ENCODE measurements at places on chromosomes 5 and 9.

DNA sequence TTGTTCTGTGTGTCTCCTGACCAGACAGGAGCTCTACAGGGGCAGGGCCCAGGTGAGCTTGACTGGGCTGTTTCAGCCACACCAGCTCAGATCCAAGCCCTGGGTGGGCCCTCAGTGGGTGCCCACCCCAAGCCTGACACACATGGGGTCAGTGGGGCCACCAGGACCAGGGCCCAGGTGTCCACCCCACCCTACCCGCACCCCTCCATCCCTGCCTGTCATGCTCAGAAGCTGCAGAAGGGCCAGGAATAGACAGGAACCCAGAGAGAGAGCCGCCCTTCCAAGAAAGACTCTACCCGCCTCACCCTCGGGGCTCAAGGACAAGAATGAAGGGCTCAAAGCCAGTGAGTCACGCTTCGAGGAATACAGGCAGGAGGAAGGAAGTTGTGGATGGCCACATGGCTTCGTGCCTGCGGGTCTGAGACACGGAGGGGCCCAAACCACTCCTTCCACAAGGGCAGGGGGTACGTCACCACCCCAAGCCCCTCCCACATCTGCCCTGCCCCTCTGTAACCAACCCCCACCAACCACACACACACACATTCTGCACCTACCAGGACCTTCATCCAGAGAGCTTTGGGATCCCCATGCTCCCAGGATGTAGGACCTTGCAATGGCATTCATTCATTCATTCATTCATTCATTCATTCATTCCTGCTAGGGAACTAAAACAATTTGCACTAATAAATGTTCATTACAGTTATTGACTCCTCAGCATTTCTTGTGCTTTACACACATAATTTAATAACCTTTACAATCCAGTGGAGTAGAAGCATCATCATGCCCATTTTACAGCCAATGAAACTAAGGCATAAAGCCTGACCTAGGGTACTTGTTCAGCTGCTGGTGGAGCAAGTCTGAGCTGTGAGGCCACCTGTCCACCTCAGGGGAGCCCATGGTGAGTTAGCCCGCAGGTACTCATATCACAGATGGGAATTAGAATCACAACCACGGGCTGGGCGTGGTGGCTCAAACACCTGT, 55.9 kb upstream of the STXBP1 start:
- peaks cover 92% of the 10 kb centered on the region for H3K4me1 ChIP-seq
- H3K27me3 ChIP-seq, result no peaks in the 10 kb centered on the region
- DNase-seq, result peak; percentile 88
- H3K36me3 ChIP-seq, result peaks cover 11% of the 10 kb centered on the region
- peak overlapping the region; percentile 83 for H3K27ac ChIP-seq

GRCh38 chr9:6941501-6941900, 183.7 kb downstream of the KDM4C start:
- no peaks in the 10 kb centered on the region for H3K27me3 ChIP-seq
- no peak overlapping the region for H3K27ac ChIP-seq
- no peaks in the 10 kb centered on the region for H3K36me3 ChIP-seq
- no peak for DNase-seq
- no peaks in the 10 kb centered on the region for H3K4me1 ChIP-seq

- H3K27ac ChIP-seq, result no peak overlapping the region
- H3K27me3 ChIP-seq, result no peaks in the 10 kb centered on the region
- no peaks in the 10 kb centered on the region for H3K4me1 ChIP-seq
- DNase-seq, result no peak
Observed at GRCh38 chr5:114649878-114650277, 288.0 kb downstream of the KCNN2 start.

GRCh38 chr9:115606838-115607237, 488.9 kb upstream of the TNC start:
- DNase-seq, result no peak
- no peaks in the 10 kb centered on the region for H3K36me3 ChIP-seq
- H3K4me1 ChIP-seq, result no peaks in the 10 kb centered on the region
- H3K27me3 ChIP-seq, result no peaks in the 10 kb centered on the region
- no peak overlapping the region for H3K4me3 ChIP-seq
- H3K27ac ChIP-seq, result no peak overlapping the region

DNA sequence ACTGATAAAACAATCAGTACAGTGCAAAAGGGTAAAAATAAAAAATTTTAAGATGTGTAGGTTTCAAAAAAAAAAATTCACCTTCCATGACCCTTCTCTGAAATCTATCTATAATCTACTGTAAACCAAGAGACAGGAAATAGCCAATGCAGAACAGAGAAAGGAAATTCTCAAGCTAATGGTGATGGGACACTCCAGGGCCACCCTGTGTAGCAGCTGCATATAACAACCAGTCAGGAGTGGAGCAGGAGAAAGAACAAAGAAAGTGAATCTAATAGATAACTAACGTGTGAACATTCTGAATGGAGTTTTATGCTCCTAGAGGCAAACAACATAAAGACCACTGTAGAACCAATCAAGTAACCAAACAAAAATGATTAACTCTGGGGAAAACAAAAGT, 16.6 kb downstream of the SPTLC1 start:
- H3K27me3 ChIP-seq, result no peaks in the 10 kb centered on the region
- H3K4me1 ChIP-seq, result no peaks in the 10 kb centered on the region
- no peak overlapping the region for H3K27ac ChIP-seq
- H3K36me3 ChIP-seq, result peaks cover 7% of the 10 kb centered on the region

GRCh38 chr9:12813960-12814876, 39.4 kb downstream of the LURAP1L start:
- H3K27me3 ChIP-seq, result no peaks in the 10 kb centered on the region
- DNase-seq, result no peak
- no peaks in the 10 kb centered on the region for H3K36me3 ChIP-seq
- peaks cover 38% of the 10 kb centered on the region for H3K4me1 ChIP-seq

DNA sequence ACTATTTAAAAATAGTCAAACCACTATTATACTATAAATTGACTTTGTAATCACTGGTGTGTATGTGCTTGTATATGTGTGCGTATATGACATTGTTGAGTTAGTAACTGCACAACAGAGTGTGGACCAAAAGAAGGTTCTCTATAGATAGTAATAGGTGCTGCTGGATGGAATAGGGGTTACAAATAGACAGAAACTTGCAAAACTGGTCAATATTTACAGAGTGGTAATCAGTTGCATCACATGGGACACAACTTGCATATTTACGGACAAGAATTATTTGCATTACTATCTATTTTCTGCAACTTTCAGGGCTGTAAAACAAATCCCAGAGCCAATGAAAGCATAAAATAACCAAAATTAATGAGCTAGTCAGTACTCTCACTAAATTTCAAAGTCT, 42.4 kb downstream of the TNFSF8 start:
- H3K4me1 ChIP-seq, result peaks cover 11% of the 10 kb centered on the region
- no peaks in the 10 kb centered on the region for H3K27me3 ChIP-seq
- H3K4me3 ChIP-seq, result no peak overlapping the region
- no peak overlapping the region for H3K27ac ChIP-seq
- DNase-seq, result no peak

DNA sequence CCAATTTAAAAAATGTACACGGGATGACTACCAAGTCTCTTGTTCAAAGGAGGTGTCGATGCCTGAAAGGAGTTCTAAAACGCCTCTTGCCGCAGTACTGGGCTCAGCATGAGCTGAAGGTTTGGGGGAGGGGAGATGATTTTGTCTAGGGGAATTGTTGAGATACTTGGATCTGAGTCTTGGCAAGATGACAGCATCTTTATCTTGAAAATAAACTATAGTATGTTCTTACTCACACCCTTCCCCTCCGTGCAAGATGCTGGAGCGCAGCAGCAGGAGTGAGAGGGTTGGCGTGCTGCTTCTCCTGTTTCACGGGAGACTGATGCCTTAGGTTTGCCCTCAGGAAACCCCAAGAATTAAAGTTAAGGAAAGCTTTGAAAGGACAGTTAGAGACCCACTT, 47.3 kb downstream of the FAM78A start:
- peaks cover 39% of the 10 kb centered on the region for H3K36me3 ChIP-seq
- peak overlapping the region; percentile 40 for H3K4me3 ChIP-seq
- DNase-seq, result no peak
- H3K4me1 ChIP-seq, result peaks cover 9% of the 10 kb centered on the region

DNA sequence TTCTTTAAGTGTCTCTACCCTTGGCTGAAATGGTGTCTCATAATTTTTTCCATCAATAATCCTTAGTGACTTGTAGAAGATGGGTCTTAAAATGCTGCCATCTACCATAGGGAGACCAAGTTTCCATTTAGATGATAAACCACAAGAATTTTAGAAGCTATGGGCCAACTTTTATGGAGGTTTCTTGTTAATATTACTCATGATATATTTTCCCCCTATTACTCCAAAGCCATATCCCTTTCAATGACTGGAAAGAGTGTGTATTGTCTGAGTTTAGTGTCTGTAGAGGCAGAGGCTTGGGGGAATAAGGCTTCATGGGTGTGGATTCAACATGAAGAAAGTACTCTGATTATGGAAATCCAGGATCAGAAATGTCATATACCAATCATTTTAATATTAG, 507.3 kb upstream of the TNC start:
- no peaks in the 10 kb centered on the region for H3K4me1 ChIP-seq
- DNase-seq, result no peak
- no peak overlapping the region for H3K27ac ChIP-seq
- H3K36me3 ChIP-seq, result no peaks in the 10 kb centered on the region

Measured in upper lobe of right lung (tissue), 1 donor.